ENCODE measurements at places on chromosomes 3 and 15. TPM values are rescaled to one million over a fixed set of nuclear protein-coding genes. Genes with fewer than 3 reads are reported as not detected.

ATP13A5 gene
- total RNA-seq, result not detected

FETUB gene
- total RNA-seq, result not detected

SEMA3G gene
- total RNA-seq, result 0.13 TPM

HRH1 gene
- total RNA-seq, result 21.6 TPM

PEX5L gene
- total RNA-seq, result 5.6 TPM

CLSTN2 gene
- 1.6 TPM for total RNA-seq

C2CD4A gene
- total RNA-seq, result 1.4 TPM

SLC6A20 gene
- not detected for total RNA-seq

CAPN3 gene
- 1.6 TPM for total RNA-seq

NR2E3 gene
- total RNA-seq, result 0.20 TPM

RAB6B gene
- 4.2 TPM for total RNA-seq

GORASP1 gene
- total RNA-seq, result 45.6 TPM

CCDC32 gene
- total RNA-seq, result 17.1 TPM

VEPH1 gene
- 72.0 TPM for total RNA-seq

Data from smooth muscle cell of the pulmonary artery (primary cell).